ENCODE measurements at places on chromosomes 7 and 10.

GRCh38 chr10:110544958-110545537 is 22.4 kb upstream of the SMC3 start:
- no peaks in the 10 kb centered on the region for H3K4me1 ChIP-seq
- no peaks in the 10 kb centered on the region for H3K27me3 ChIP-seq
- no peak overlapping the region for H3K27ac ChIP-seq
- no peaks in the 10 kb centered on the region for H3K36me3 ChIP-seq
- DNase-seq, result no peak

DNA sequence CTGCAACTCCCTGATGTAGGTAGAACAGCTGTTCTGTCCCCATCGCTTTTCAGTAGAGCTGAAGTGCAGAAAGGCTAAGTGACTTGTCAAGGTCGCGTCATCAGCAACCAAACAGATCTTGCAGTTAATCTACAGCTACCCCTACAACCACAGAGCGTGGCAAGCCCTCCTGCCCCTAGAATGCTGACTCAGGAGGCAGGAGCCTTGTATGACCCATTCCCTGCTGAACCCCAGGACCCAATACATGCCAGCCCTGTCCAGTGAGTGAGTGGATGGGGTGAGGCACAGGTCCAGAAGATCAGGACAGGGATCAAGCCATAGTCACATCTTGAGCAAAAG is 26.6 kb upstream of the GJD4 start:
- no peak overlapping the region for H3K27ac ChIP-seq
- peaks cover 2% of the 10 kb centered on the region for H3K4me1 ChIP-seq
- no peaks in the 10 kb centered on the region for H3K36me3 ChIP-seq
- H3K27me3 ChIP-seq, result no peaks in the 10 kb centered on the region
- H3K4me3 ChIP-seq, result no peak overlapping the region

- no peaks in the 10 kb centered on the region for H3K4me1 ChIP-seq
- no peaks in the 10 kb centered on the region for H3K27me3 ChIP-seq
- no peak for DNase-seq
- no peak overlapping the region for H3K4me3 ChIP-seq
- H3K27ac ChIP-seq, result no peak overlapping the region
These were observed 1.7 kb upstream of the ZNRF2 start for GRCh38 chr7:30282735-30283134.

- H3K36me3 ChIP-seq, result no peaks in the 10 kb centered on the region
- DNase-seq, result no peak
- no peak overlapping the region for H3K4me3 ChIP-seq
- no peaks in the 10 kb centered on the region for H3K27me3 ChIP-seq
- H3K27ac ChIP-seq, result no peak overlapping the region
These were observed 88.8 kb downstream of the DNMBP start for GRCh38 chr10:99920901-99921300.

GRCh38 chr10:112634096-112634830 is 187.2 kb downstream of the VTI1A start:
- H3K4me1 ChIP-seq, result no peaks in the 10 kb centered on the region
- no peak overlapping the region for H3K27ac ChIP-seq
- no peak for DNase-seq
- H3K4me3 ChIP-seq, result no peak overlapping the region
- no peaks in the 10 kb centered on the region for H3K36me3 ChIP-seq
- no peaks in the 10 kb centered on the region for H3K27me3 ChIP-seq

GRCh38 chr7:18499407-18500177 is 4.0 kb downstream of the HDAC9 start:
- H3K4me1 ChIP-seq, result no peaks in the 10 kb centered on the region
- H3K4me3 ChIP-seq, result no peak overlapping the region
- no peaks in the 10 kb centered on the region for H3K27me3 ChIP-seq
- no peaks in the 10 kb centered on the region for H3K36me3 ChIP-seq
- DNase-seq, result no peak

- no peaks in the 10 kb centered on the region for H3K27me3 ChIP-seq
- H3K4me1 ChIP-seq, result peaks cover 1% of the 10 kb centered on the region
- H3K4me3 ChIP-seq, result no peak overlapping the region
- H3K36me3 ChIP-seq, result no peaks in the 10 kb centered on the region
- peak; percentile 71 for DNase-seq
These were observed 204.6 kb downstream of the ARHGAP21 start for GRCh38 chr10:24518981-24519597.

- no peaks in the 10 kb centered on the region for H3K27me3 ChIP-seq
- 0 out of 2 replicates have a peak, but pooled peaks cover 1% of the 10 kb centered on the region for H3K4me1 ChIP-seq
- no peaks in the 10 kb centered on the region for H3K36me3 ChIP-seq
- DNase-seq, result no peak
These were observed 167.0 kb downstream of the PON1 start for GRCh38 chr7:95157381-95157780.

- no peak overlapping the region for H3K27ac ChIP-seq
- no peak for DNase-seq
- H3K27me3 ChIP-seq, result no peaks in the 10 kb centered on the region
- H3K4me1 ChIP-seq, result no peaks in the 10 kb centered on the region
- no peak overlapping the region for H3K4me3 ChIP-seq
- H3K36me3 ChIP-seq, result no peaks in the 10 kb centered on the region
These were observed 238.7 kb upstream of the PRSS58 start for GRCh38 chr7:142496545-142496991.

DNA sequence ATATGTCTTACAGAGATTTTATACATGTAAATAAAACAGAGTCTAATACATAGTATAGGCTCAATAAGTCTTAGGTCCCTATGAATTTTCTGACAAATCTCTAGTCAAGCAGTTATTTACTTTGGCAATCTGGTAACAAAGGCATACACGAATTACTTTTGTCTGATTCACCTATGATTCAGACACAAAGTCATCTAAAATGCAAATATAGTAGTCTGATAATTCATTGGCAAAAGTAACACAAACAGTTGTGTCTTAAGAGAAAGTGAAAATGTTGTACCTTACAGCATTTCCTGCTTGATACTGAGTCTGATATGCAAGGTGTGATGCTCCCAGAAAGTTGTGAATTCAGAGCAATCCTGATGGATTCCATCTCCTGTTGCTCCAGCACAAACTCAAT is 209.4 kb upstream of the PRSS1 start:
- no peaks in the 10 kb centered on the region for H3K27me3 ChIP-seq
- no peaks in the 10 kb centered on the region for H3K36me3 ChIP-seq
- no peak for DNase-seq
- H3K27ac ChIP-seq, result no peak overlapping the region

- H3K27me3 ChIP-seq, result no peaks in the 10 kb centered on the region
- no peaks in the 10 kb centered on the region for H3K36me3 ChIP-seq
- H3K4me3 ChIP-seq, result no peak overlapping the region
- no peaks in the 10 kb centered on the region for H3K4me1 ChIP-seq
- no peak for DNase-seq
- no peak overlapping the region for H3K27ac ChIP-seq
These were observed 174.8 kb downstream of the JAZF1 start for GRCh38 chr7:28005847-28006231.

DNA sequence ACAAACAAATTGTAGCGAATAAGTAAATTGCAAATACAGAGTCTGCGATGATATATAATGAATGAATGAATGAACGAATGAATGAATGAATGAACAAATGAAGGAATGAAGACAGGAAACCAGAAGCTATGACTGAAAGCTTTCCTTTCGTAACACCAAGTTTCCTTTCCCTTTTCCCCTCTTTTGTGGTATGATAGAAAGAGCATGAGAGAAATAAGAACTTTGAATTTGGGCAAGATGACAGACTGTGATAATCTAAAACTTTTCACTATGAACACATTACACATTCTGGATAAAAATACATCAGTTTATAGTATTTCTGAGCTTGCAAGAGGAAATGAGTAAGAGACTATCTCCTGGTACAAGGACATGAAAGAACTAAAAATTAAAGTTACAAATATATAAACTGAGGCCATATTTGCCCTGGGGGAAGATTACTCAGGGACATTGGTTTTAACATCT is 8.4 kb upstream of the UCN3 start:
- no peaks in the 10 kb centered on the region for H3K4me1 ChIP-seq
- no peak overlapping the region for H3K4me3 ChIP-seq
- DNase-seq, result no peak
- H3K27me3 ChIP-seq, result no peaks in the 10 kb centered on the region
- H3K27ac ChIP-seq, result no peak overlapping the region

GRCh38 chr7:142770661-142771352 is at the start of gene PRSS2:
TSS of gene PRSS2 (plus strand) at chr7:142770970. CDS start at chr7:142770983, 13 bp downstream.
- no peak within 1 kb of the TSS for H3K27ac ChIP-seq
- no peaks in the 10 kb centered on the region for H3K4me1 ChIP-seq
- no peak for DNase-seq

DNA sequence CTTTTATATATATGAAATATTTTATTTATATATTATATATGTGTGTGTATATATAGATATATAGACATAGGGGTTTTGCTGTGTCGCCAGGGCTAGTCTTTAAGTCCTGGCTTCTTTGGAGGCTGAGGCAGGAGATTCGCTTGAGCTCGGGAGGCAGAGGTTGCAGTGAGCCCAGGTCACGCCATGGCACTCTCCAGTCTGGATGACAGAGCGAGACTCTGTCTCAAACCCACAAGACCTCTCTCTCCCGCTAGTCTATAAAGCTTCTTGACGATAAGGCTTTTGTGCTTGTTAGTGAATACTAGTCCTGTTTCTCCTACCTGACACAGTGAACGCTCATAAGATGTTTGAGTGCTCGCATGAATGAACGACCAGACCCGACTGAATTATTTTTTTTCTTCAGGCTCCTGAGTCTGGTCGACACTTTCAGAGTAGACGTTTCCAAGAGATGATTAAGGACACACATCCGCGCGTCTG is 577 bp upstream of the DDX21 start:
- H3K4me3 ChIP-seq, result peak overlapping the region; percentile 72
- no peaks in the 10 kb centered on the region for H3K27me3 ChIP-seq
- H3K4me1 ChIP-seq, result no peaks in the 10 kb centered on the region
- peak; percentile 1 for DNase-seq
- no peak overlapping the region for H3K27ac ChIP-seq

DNA sequence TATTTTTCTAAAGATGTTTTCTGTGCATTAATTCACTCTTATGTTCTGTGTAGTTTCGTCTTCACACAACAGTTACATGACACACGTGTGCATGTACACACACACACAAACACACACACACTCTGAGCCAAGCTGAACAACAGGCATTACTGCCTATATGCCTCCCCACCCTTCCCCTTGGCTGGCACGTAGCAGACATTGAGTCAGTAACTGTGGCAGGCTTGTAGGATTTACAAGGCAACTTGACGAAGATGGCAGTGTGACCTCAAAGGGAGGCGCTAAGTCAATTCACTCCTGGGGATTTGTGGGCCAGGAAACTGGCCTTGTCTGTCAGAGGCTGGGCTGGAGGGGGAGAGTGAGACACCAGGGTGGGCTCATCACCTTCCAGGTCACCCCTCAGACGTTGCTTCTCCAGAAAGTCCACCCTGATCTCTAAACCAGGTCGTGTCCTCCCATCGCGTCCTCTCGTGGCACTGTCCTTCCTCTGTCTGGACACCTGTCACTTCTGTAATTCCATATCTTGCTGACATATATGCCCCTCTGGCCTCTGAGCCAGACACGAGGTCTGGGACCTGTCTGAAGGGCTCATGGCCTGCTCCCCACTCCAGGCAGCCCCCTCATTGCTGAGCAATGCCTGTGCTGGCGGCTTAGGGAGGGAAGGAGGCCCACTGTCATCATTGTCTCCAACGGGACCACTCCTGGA is 41.1 kb upstream of the INPP5A start:
- H3K27ac ChIP-seq, result no peak overlapping the region
- no peaks in the 10 kb centered on the region for H3K4me1 ChIP-seq
- H3K36me3 ChIP-seq, result no peaks in the 10 kb centered on the region
- no peaks in the 10 kb centered on the region for H3K27me3 ChIP-seq
- no peak for DNase-seq

GRCh38 chr7:114997487-114998404 is 75.9 kb downstream of the MDFIC start:
- H3K4me1 ChIP-seq, result no peaks in the 10 kb centered on the region
- no peak for DNase-seq
- no peaks in the 10 kb centered on the region for H3K27me3 ChIP-seq
- no peak overlapping the region for H3K27ac ChIP-seq
- no peak overlapping the region for H3K4me3 ChIP-seq

DNA sequence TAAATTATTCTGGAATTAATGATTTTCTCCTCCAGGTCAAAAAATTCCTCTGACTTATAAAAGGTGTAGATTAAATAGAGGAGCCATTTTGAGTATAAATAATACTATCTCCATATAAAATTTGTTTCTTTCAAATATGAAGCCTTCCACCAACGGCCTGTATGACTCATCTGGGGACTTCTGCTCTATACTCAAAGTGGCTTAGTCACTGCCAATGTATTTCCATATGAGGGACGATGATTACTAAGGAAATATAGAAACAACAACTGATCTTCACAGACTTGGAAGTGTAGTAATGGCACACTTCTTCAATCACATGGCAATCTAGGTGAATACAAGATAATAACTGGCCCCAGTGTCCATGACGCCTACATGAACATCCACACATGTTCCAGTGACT is 335.6 kb upstream of the HGF start:
- no peaks in the 10 kb centered on the region for H3K27me3 ChIP-seq
- no peak overlapping the region for H3K4me3 ChIP-seq
- H3K4me1 ChIP-seq, result 0 out of 2 replicates have a peak, but pooled peaks cover under 1% of the 10 kb centered on the region
- no peak for DNase-seq
- H3K27ac ChIP-seq, result no peak overlapping the region

- H3K27me3 ChIP-seq, result no peaks in the 10 kb centered on the region
- peak overlapping the region; percentile 56 for H3K4me3 ChIP-seq
- no peak for DNase-seq
- H3K4me1 ChIP-seq, result peaks cover 1% of the 10 kb centered on the region
- H3K36me3 ChIP-seq, result no peaks in the 10 kb centered on the region
These were observed 730 bp downstream of the LARP4B start for GRCh38 chr10:930625-931325.

DNA sequence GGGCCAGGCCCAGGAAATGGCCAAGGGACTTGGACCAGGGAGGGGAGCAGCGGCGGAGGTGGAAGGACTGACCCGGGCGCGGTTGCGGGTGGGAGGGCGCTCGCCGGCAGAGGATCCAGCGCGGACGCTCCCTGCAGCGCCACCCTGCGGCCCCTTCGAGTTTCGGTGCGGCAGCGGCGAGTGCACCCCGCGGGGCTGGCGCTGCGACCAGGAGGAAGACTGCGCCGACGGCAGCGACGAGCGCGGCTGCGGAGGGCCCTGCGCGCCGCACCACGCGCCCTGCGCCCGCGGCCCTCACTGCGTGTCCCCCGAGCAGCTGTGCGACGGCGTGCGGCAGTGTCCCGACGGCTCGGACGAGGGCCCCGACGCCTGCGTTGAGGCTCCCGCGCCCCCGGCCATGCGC is 16.8 kb upstream of the ZNF467 start:
- DNase-seq, result no peak
- peaks cover 3% of the 10 kb centered on the region for H3K4me1 ChIP-seq

- no peak for DNase-seq
- H3K4me1 ChIP-seq, result no peaks in the 10 kb centered on the region
- H3K36me3 ChIP-seq, result no peaks in the 10 kb centered on the region
- H3K4me3 ChIP-seq, result no peak overlapping the region
These were observed 29.1 kb downstream of the TRUB1 start for GRCh38 chr10:114967071-114967470.
